SK-N-SH treated with all-trans-retinoic acid at 6 μM for 48 hours (cell line): ENCODE measurements at places on chromosomes 2 and 18.

DNA sequence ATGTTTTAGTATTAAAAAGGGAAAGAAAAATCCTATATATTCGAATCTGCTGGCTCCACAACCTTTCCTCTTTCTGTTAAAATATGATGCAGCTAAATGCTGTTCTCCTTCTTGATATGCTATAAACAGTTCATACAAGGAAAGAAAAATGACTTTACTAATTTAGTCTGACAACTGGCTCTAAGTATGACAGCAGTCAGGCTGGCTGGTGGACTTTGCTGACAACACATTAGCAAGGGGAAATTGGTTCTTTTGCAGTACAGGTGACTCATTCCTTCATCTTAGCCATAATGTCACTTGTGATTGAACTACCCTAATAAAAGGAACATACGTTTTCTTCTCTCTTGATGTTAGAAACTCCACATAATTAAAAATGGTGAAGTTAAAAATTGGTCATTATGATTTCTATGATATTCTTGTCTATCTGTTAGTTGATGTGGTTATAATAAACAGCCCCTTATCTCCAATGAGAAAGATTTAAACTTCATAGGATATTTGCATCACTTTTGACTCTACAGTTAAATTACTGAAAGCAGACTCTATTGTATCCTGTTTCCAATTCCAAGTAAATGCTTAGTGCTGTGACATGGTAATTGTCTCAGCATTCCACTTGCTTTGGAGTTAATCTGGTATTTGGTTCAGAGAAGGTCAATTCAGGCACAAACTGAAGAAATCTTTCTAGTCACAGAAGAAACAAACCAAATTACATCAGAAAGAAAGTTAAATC, 315.3 kb upstream of the GULP1 start:
- ATAC-seq: no peak

DNA sequence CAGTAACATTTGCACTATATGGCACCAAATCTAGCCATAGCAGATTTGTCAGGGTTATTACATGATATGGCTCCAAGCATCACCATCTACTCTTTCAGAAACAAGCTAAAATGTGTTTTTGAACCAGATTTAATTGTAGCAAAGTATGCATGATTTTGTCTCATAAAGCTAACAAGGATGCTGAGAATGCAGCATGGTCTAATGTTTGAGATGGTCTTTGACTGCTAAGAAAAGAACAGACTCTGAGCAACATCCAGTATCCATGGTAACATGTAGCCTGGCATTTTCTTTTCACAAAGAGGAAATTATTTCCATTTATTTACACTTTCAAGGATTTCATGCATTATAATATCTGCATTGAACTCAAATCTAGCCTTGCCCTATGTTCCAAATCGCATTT, 206.5 kb downstream of the PDE1A start:
- ATAC-seq: no peak

GRCh38 chr2:239639421-239640185, 238.8 kb upstream of the HDAC4 start:
- ATAC-seq: no peak

- ATAC-seq: no peak
Observed at GRCh38 chr2:96074156-96074555, 39.4 kb upstream of the GPAT2 start.

DNA sequence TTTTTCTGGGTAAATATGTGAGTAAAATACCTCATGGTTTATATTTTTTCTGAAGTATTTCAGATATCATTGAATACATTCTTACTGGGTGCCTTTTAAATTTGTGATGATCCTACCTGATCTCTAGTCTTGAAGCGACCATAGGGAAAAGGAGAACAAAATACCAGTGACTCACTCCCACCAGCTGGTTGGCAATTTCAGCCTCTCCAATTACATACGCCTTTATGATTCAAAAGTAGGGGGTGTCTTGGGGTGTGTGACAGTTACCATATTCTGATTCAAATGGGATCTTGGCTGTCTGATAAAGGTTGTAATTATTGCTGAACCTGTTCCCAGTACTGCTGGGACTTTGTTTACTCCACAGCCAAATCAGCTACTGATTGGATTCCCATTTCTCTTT, 175.9 kb upstream of the NXPH2 start:
- ATAC-seq: no peak

GRCh38 chr2:98757904-98758421, 27.0 kb upstream of the MGAT4A start:
- peak; percentile 30; the same call in 1 of the 3 replicates for ATAC-seq

DNA sequence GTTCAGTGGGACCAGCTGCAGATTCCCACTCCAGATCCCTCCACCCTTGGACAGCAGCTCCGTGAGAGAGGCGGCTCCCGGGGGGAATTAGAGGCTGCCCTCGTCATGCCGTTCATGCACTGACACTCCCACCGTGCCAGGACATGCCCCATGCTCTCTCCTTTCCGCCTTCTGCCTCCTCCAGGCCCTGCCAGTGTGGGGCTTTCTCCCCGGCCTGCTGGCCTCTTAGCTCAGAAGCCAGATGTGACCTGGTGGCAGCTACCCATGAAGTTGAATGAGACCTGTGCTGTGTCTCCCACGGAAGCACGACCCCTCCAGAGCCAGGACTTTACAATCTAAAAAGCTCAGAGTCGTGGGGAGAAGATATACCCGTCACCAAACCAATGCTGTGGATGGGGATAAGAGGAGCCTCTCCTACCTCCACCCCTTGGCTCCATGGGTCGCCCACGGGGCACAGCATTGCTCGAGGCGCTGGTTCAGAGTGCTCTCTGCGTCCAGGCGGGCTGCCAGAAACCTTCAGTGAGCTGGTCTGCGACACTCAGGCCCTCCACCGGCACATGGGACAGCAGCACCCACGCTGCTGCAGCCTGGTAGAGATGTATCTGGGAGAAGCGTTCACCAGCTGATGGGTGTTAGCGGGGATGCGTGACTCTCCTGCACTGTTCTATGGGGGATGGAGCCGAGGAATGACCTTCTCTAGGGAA, 111.0 kb upstream of the GPC1 start:
- no peak for ATAC-seq

DNA sequence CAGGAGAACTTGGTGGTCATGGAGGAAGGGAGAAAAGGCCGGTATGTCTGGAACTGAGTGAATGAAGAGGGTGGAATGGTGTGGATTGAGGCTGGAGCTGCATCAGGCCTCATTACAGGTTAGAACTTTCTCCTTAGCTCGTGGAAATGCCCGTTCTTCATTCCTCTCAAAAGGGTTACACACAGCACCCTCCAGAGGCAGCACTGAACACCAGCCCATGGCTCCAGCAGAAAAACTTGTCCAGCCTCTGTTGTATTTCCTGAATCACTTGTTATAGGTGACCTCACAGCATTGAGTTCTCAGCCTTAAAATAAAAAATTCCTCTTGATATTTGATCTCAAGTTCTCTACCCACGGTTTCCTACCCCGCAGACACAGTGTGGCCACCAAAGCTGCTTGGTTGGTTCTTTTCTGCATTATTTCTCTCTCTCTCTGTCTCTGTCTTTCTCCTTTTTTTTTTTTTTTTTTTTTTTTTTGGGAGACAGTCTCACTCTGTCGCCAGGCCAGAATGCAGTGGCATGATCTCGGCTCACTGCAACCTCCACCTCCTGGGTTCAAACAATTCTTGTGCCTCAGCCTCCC, 89.6 kb downstream of the ITGB1BP1 start:
- ATAC-seq: peak; percentile 86

- ATAC-seq: no peak
Observed at GRCh38 chr2:45856391-45857274, 205.2 kb downstream of the PRKCE start.

DNA sequence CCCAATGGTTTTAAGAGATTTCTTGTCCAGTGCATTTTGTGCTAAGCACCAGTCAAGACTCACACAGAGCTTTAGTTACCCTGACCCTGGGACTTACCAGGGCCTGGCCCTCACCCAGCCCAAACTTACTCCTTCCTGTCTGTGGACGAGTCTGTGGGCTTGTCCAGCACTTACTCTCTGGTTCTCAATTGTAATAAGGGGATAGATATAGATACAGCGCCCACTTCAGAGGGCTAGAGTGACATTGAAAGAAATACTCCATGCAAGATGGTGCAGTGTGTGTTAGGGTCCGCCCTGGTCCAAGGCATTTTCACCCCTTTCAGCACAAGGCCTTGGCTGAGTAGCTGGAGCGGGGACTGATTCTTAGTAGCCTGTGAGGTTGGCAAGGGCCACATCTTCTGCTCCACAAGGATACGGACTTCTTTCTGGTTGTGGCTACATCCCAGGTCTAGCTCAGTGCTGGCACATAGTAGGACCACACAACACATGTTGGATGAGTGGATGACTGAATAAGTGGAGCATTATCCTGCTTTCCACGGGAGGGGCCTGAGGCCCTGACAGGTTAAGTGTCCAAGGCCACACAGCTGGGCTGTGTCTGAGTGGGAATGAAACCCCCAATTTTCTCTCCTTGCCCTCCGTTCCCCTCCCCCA, 3.8 kb upstream of the ARID5A start:
- no peak for ATAC-seq

DNA sequence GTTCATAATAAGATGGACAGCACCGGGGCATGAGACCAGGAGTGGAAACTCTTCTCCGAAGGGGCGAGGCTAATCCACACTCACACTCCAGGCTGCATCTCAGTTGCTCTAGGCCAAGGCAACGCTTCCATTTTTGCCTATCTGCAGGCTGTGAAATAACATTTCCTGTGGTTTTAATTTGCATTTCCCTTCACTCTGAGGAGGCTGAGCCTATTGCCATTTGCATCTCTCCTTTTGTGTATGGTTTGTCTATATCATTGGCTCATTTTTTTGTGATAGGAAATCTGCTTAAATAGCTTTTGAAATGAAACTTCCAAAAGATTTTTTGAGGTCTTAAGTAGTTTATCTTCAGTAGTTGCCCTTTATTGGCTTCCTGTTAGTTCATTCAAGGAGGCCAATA, 57.6 kb downstream of the TPGS2 start:
- ATAC-seq: no peak

GRCh38 chr2:68772109-68772508, 37.5 kb downstream of the ARHGAP25 start:
- ATAC-seq: no peak

- ATAC-seq: no peak; the same call in 2 of the 3 replicates
Observed at GRCh38 chr18:36633961-36634412, 194.8 kb downstream of the TPGS2 start.

GRCh38 chr2:237660381-237660900, 33.1 kb downstream of the LRRFIP1 start:
- no peak for ATAC-seq

GRCh38 chr2:217297096-217297495, 437.2 kb upstream of the TNP1 start:
- no peak for ATAC-seq

DNA sequence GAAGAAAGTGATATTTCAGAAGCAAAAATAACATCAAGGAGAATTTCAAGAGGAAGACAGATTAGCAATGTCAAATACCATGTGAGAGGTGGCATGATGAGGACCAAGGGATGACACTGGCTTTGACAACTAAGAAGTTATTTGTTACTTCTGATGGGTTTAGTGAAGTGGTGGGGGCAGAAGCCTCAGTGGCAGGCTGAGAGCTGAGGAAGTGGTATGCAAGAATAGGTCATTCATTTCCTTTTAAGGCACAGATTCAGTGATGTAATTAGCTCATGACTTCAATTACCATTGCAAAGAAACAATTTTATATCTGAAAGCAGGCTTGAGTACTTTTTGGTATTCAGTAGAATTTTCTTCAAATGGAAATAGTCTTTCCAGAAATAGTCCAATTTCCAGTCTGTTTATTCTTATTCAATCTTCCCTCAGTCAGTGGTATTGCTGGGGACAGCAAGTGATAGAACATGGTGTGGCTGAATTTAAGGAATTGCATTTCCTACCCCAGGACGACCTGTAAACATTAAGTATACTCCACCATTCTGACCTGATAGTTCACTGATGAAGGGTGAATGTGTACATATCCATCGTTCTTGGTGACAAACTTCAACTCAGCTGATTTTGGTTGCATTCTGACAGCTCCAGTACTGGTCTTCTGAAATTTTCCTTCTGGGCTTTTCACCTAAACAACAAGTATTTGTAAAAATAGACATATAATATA, 28.2 kb downstream of the GEMIN6 start:
- ATAC-seq: no peak

DNA sequence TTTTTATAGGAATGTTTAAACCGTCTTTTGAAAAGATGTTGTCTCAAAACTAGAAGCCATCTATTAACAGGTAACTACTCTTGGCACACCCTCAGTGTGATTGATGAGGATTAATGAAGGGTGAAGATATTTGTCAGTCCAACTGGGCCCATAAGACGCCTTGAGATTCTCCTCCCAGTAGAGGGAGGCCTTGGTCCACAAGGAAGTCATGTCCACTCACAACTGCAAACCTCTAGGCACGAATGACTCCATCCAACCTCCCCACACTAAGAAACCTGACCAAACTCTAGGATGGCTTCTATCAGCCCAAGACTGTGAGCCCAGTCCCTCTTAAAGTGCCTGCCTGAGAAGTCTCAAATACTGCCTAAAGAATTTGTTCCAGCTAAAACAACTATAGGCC, 19.2 kb upstream of the GRP start:
- peak; percentile 55; the same call in 2 of the 3 replicates for ATAC-seq

DNA sequence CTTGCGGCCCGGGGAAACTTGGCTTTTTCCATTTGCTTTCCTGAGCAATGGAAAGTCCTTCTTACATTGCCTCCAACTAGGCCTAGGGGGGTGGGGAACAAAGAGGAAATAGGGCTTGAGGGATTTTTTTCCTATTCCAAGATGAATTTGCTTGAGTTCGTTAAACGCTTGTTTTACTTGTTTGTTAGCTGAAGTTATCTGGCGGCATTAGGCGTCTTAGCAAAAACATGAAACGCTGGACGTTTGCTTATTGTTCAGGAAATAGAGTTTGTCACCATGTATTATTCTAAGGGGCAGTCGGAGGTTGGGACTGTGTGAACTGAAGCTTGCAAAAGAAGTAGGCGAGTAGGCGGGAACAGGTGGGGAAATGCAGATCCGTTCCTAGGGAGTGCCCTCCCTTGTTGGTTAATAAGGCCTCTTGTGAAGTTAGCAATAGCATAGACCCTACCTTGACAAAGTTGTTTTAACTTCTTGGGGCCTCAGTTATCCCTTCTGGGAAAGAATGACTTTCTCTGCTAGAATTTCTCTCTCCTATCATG, 1.9 kb downstream of the CABLES1 start:
- ATAC-seq: no peak

DNA sequence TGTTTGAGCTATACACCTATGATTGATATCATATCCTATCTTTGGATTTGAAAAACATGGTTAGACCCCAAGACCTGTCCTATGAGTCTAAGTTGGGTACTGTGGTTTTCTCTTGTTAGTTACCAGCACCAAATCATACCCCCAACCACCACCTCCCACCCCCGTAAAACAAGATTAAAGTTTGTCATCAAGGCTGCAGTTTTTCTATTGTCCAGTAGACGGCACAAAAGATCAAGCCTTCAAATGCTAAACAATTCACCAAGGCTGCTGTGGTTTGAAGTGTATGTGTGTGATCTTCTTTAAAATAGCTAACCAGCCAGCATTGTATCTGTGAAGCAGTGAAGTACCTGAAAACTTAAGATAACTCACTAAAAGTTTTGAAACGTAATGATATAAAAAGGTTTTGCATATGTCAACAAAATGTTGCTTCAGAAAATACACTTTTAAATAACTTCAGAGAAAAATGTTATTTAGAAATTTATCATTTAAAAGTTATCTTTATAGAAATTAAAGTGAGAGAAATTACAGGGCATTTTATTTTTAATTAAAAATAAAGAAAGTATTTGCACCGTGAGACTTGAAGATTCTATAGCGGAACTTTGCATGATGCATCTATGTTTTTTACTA, 5.8 kb upstream of the MEIS1 start:
- 0 out of 3 replicates have a peak, but pooled peaks have one; percentile 3 for ATAC-seq

GRCh38 chr2:101486258-101486701, 11.4 kb upstream of the RFX8 start:
- ATAC-seq: no peak

GRCh38 chr2:201262718-201263117, 2.4 kb downstream of the CASP8 start:
- no peak for ATAC-seq
